ENCODE measurements at places on chromosomes 7 and 10. TPM values are rescaled to one million over a fixed set of nuclear protein-coding genes. Genes with fewer than 3 reads are reported as not detected.

SLC26A3 gene
- not detected for total RNA-seq

GIMAP4 gene
- total RNA-seq: 277 TPM

LCOR gene
- total RNA-seq: 25.7 TPM

CPN1 gene
- total RNA-seq: not detected

- no peak overlapping the region for H3K4me3 ChIP-seq
- no peaks in the 10 kb centered on the region for H3K27me3 ChIP-seq
- no peaks in the 10 kb centered on the region for H3K4me1 ChIP-seq
- H3K36me3 ChIP-seq: no peaks in the 10 kb centered on the region
- no peak for DNase-seq
- H3K27ac ChIP-seq: no peak overlapping the region
Measured at GRCh38 chr7:148367731-148368475, 222.7 kb upstream of the C7orf33 start.

DNA sequence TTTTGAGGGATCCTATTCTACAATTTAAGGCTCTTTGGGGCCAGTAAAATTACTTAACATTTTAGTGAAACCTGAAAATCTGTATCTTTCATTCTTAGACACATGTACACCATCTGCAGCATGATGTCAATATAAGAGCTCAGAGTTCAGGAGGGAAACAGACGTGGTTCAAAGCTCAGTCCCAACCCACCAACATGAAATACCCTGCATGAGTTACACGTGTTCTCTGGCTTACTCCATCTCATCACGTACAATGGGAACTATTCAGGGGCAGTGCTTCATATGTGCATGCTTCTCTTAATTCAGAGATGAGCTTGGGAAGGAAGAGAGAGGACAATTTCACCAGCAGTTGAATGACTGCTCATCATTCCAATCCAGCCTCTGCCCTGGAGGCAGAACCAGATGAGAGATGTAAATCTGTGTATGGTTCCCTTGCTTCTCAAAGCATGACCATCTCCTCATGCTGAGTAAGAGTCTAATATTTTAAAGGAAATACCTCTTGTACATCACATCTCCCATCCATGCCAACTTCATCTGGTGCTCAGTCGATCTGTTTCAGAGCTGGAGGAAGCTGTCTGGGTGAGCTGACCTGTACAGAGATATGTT lies 29.0 kb upstream of the ADAM12 start:
- no peak for DNase-seq
- H3K36me3 ChIP-seq: no peaks in the 10 kb centered on the region
- H3K27me3 ChIP-seq: no peaks in the 10 kb centered on the region
- H3K4me1 ChIP-seq: peaks cover 1% of the 10 kb centered on the region

DNA sequence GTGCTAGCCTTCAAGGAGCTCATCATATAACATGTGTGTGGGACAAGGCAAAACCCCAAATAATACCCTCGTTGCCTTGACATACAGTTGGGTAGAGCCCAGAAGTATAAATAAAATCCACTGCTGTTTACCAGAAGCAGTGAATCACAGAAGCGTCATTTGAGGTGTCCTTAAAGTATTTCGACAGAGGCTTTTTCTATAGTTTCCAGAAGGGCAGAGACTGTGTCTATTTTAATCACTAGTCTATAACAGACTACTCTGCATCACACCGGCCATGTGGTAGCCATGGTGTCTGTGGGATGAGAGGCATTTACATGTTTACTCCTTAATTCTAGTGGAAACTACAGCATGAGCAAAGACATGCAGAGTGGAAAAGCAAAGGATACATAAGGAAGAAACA lies 131.3 kb downstream of the CTTNBP2 start:
- no peak for DNase-seq
- H3K4me3 ChIP-seq: no peak overlapping the region
- no peaks in the 10 kb centered on the region for H3K4me1 ChIP-seq

DNA sequence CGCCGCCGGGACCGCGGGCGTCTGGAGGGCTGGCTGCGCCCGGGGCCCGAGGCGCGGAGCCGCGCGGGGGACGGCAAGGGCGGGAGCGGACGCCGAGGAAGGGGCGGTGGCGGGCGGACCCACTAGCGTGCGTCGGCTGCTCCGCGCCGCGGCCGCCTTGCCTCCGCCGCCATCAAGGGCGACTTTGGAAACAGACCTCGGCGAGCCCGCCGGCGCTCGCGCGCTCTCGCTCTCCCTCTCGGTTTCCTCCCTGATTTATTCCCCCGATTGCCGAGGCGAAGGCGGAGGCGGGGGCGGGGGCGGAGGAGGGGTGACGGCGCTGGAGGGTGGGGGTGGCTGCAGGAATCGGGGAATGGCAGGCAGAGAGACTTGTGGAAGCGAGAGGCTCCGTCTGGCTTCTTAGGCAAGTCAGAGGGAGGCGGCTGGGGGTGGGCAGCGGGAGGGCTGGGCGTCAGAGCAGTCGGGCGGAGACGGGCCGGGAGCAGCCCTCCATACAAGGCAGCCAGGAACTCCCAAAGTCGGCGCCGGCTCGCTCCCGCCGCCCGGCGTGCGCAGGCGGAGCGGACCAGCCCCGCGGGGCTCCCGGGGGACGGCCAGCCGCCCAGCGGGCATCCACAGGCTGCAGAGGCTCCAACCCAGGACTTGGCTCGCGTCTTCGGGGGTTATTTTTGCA lies at the start of gene CACNA2D1:
CACNA2D1 (minus strand) TSS at position 231 of the 673 bp plus-strand sequence.
- no peak within 1 kb of the TSS for H3K4me3 ChIP-seq
- peaks cover 28% of the 10 kb centered on the region for H3K27me3 ChIP-seq
- no peaks in the 10 kb centered on the region for H3K36me3 ChIP-seq
- DNase-seq: no peak
- no peaks in the 10 kb centered on the region for H3K4me1 ChIP-seq

DNA sequence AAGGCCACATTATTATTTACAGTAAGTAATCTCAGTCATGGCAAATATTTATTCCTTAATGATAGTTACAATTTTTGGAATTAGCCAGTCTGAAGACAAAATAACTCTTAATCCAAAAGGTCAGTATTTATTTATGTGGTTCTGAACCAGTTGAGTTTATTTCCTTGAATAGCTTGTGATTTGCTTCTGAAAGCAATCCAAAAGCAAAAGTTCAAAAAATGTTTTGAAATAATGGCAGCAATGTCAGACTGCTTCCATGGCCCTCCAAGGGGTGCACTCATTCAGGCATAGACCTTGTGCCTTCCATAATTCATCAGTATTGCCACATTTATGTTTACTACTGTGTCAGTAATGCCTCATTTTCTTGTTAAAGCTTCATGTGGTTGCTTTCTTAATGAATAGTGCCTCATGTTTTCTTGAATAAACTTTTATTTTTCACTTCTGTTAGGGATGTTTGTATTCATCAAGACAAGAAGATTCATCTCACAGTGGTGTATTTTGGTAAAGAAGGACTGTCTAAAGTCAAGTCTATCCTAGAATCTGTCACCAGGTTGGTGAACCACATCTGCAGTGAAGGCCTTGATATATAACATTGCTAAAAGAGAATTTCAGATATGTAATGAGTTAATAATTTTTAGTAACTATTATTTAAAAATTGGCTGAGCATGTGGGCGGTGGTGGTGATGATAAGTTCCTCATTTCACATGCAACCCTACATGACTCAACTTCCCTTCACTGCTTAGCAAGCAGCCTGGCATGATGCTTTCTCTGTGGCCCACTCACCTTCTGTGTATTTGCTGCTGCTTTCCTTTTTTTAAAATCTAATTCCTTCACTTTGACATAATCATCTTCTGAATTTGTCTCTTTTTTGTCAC lies 22.0 kb downstream of the CSGALNACT2 start:
- no peak overlapping the region for H3K4me3 ChIP-seq
- peaks cover 69% of the 10 kb centered on the region for H3K36me3 ChIP-seq
- peak overlapping the region; percentile 49 for H3K27ac ChIP-seq

DNA sequence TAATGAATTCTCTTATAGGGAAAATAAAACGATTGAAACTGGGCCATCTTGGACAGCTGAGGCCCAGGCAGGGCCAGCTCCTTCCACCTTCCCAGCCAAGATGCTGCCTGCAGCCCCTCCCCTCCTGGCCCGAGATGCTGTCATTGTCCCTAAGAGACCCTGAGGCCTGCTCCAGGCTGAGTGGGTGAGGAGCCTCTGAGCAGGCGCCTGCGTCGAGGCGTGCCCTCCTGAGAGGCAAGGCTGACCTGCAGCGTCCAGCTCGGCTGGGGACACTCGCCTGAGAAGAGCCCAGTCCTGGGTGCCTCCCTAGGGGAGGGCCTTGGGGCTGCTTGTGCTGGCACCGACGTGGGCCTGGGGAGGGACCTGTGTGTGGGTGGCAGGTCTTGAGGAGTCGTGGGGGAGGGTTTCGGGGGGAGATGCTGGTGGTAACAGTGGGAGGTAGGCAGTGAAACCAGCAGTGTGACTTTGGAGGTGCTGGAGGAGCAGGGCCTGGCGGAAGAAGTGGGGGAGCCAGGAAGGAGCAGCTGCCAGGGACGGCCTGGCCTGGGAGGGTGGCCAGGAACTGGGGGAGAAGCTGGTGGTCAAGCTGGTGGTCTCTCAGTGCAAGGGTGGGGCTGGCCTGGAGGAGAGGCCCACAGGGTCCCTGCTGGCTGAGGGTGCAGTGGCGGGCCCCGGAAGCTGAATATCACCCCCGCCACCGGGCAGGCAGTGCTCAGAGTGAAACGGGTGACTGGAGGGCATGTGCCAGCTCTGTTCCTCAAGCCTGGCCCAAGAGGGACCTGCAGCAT lies 7.9 kb downstream of the GPR146 start:
- DNase-seq: no peak
- no peaks in the 10 kb centered on the region for H3K36me3 ChIP-seq
- peaks cover 45% of the 10 kb centered on the region for H3K4me1 ChIP-seq
- no peaks in the 10 kb centered on the region for H3K27me3 ChIP-seq
- H3K27ac ChIP-seq: no peak overlapping the region

DNA sequence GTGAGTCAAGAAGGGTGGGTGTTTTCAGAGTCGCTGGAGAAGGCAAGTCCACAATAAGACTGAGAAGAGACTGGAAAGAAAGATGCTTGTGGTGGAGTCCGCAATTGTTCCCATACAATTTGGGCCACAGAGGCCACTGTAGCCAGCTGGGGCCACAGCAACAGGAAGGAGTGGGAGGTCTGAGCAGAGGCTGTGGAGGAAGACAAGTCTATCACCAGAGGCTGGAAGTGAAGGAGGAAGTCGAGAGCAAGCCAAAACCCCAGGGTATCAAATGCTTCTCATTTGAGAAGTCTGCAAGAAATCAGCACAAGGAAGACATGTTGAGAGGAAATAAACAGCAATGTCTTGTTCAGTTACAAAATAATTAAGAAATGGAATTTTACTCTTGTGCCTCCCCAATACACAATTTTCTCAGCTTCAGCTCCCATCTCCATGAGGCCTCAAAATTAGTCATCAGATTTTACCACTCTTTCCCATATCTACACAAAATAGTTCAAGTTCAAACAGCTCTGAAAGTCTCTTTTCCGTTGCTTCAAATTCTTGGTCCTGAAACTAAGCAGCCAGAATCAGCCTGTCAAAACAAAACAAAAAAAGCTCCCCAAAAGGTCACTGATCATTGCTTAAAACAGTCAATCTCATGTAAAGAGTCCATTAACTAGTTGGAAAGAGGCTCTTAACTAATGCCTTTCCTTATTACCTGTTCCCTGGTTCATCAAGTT lies 31.6 kb downstream of the SLC16A12 start:
- no peak overlapping the region for H3K4me3 ChIP-seq
- peaks cover 9% of the 10 kb centered on the region for H3K4me1 ChIP-seq
- peaks cover 29% of the 10 kb centered on the region for H3K27me3 ChIP-seq
- no peak overlapping the region for H3K27ac ChIP-seq
- DNase-seq: no peak

DNA sequence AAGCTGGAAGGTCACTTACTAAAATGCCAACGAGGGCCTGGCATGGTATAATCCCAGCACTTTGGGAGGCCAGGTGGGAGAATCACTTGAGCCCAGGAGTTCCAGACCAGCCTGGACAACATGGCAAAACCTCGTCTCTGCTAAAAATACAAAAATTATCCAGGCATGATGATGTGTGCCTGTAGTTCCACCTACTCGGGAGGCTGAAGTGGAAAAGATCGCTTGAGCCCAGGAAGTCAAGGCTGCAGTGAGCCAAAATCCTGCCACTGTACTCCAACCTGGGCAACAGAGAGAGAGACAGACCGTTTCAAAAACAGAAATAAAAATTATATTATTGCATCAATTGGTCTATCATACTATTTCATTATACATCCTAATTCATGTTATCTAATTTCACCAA lies 18.1 kb upstream of the FAM53B start:
- DNase-seq: no peak
- peaks cover 44% of the 10 kb centered on the region for H3K36me3 ChIP-seq
- H3K27me3 ChIP-seq: no peaks in the 10 kb centered on the region
- H3K4me3 ChIP-seq: no peak overlapping the region

- H3K27ac ChIP-seq: no peak overlapping the region
- DNase-seq: no peak
- H3K36me3 ChIP-seq: no peaks in the 10 kb centered on the region
Measured at GRCh38 chr10:66924674-66925345, 1.0 kb upstream of the LRRTM3 start.

DNA sequence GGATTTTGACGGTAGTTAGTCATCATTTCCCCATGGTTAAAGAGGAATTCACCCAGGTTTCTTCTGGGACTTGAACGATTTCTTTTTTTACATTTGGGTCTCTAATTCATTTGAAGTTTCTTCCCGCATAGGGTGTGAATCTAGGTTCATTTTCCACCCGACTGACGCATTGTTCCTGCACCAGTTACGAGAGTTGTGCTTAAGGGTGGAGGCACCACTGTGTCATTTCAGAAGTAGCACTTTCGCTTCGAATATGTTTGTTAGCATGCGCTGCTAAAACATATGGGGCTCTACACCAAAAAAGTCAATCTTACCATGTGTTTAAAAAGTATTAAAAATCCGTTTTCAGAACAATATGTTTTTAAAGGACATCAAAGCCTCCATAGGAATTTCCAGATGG lies 140.3 kb downstream of the VIPR2 start:
- H3K36me3 ChIP-seq: no peaks in the 10 kb centered on the region
- peaks cover 10% of the 10 kb centered on the region for H3K27me3 ChIP-seq
- no peak for DNase-seq
- H3K27ac ChIP-seq: no peak overlapping the region
- H3K4me3 ChIP-seq: no peak overlapping the region
- peaks cover 10% of the 10 kb centered on the region for H3K4me1 ChIP-seq

- no peak for DNase-seq
- peak overlapping the region; percentile 67 for H3K27ac ChIP-seq
- no peaks in the 10 kb centered on the region for H3K36me3 ChIP-seq
- H3K4me1 ChIP-seq: peaks cover 43% of the 10 kb centered on the region
- H3K27me3 ChIP-seq: peaks cover 43% of the 10 kb centered on the region
- H3K4me3 ChIP-seq: no peak overlapping the region
Measured at GRCh38 chr7:106021151-106022067, 58.3 kb downstream of the CDHR3 start.

GRCh38 chr7:83077328-83077727 lies 85.4 kb downstream of the PCLO start:
- no peak for DNase-seq
- H3K4me1 ChIP-seq: no peaks in the 10 kb centered on the region
- no peaks in the 10 kb centered on the region for H3K36me3 ChIP-seq

DNA sequence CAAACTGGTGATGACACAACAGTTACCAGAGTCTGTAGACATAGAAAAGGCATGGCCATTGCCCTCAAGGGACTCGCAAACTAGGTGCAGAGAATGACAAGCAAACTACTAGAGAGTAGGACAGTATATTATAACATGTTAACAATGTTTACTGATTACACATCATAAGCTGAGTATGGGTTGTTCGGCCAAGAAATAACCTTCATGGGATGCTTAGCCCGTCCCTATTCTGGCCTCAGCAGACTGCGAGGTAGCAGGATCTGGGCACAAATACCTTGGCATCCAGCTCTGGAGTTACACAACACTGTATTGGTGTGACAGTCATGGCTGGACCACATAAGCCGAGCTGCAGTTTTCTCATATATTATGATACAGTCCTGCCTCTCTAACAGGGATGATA lies 51.4 kb downstream of the ABCB4 start:
- H3K36me3 ChIP-seq: no peaks in the 10 kb centered on the region
- H3K4me3 ChIP-seq: no peak overlapping the region
- H3K27ac ChIP-seq: no peak overlapping the region

Data from activated CD4-positive, alpha-beta memory T cell treated with anti-CD3 and anti-CD28 coated beads, Interleukin-2, amount 10 ng/mL, durations not matched to agents 7 days and 5 days (primary cell).